Stimulated activated CD8-positive, alpha-beta memory T cell treated with anti-CD3 and anti-CD28 coated beads, Interleukin-12 subunit alpha, Interleukin-12 subunit beta, amount 100 ng/mL, for 1 hour (primary cell): ENCODE measurements at places on chromosomes 1 and 21.

DNA sequence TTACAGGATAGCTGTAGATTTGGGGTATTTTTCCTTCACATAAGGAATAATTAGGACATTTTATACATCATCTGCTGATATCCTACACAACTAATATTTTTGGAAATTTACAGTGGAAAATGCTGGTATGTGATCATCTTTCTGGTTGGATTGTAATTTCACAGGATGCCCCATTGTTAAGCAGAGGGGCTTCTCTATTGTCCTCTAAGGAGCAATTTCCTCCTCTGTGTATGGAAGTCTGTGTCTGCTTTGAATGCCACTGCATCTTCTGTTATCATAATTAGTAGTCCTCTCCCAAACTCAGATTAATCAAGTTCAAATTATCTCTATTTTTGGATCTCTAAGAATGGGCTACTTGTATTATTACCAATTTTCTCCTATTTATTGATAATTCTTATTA, 988.1 kb upstream of the B3GALT2 start:
- DNase-seq = no peak

GRCh38 chr1:31694964-31695313, 8.9 kb downstream of the COL16A1 start:
- no peak for DNase-seq

DNA sequence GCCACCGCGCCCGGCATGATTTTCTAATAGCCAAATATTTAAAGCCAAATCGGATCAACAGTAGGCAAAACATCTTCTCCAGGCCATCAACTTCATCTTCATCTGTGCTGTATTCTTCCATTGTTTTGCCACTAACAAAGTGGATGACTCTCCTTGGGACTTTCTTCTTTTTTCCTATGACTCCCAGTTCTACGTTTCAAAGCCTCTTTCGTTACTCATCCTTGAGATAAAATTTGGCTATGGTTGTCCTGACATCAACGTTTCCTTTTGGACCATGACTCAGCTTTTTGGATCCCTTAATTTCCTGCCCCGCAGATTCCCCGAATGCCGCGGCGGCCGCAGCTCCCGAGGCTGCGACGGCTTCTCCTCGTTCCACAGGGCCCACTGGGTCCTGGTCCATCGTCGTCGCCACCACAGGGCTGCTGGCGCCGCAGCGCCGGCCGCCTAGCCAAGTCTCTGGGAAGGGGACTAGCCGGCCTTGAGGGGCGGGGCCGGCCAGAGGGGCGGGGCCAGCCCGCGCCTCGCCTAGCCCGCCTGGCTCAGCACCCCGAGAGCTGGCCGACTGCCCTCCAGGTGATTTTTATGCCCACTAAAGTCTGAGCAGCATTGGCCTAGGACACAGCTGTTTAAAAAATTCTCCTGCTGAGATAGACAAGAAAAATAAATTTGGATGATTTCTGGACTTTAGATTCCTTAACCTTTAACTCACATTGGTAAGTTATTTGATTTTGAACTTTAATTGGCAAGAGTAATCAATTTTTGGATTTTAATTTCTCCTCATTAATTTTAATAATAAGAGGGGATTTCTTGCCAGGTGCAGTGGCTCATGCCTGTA, 93.9 kb downstream of the ADCY10 start:
- no peak for DNase-seq

DNA sequence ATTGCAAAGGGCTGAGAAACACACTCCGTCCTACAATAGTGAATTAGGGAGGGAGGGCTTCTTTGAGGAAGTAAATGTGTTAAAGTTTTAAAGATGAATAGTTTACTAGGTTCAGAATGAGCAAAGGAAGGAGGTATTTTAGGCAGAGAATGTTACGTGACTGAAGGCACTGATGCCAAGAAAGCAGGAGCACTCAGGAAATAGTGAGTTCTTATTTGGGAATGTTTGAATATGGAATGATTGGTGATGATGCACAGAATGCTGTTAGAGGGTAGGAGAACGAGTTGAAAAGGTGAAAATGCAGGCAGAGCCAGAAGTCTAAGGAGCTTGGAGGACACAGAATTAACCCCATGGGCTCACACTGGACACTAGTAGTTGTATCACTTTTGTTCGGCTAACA, 108.0 kb downstream of the NRIP1 start:
- no peak for DNase-seq

GRCh38 chr1:6418668-6419396, 887 bp downstream of the HES2 start:
- no peak for DNase-seq

DNA sequence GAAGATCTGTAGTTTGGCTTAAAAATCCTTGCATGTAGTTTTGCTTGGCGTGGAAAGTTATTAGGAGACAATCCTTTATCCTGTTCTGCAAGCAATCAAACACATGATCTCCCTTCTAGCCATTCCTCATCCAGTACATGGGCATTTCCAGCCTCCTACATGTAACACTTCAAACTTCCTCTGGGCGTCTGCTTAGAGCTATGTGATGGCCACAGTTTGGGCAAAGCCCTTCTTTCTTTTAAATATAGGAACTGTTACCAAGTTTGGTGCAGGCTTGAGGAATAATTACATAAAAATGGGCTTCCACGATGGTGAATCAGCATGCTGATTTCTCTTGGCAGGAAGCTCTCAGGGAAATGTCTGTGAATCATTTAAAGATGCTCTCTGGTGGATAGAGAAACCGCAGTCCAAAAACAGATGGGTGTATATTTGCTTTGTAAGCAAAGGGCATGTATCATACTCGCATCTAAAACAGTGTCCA, 176.9 kb upstream of the FMN2 start:
- no peak for DNase-seq

DNA sequence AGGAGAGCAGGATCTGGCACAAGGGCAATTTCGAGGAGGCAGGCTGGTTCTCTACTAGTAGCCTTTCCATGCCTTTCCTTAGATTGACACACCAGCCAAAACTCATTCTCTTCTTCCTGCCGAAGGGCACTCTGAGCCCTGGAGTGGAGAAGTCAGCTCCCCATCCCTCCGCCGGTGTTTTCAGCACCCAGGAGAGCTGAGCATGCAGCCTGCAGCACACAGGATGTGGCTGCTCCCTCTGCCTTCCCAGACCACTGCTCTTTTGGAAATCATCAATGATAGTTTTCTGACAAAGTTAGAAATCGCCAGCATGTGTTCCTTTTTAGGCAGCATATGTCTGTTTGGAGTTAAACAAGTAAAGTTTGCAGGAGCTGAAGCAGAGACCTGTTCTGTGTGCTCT, 11.7 kb downstream of the RNU5D-1 start:
- DNase-seq = no peak

GRCh38 chr21:17495680-17496079, 17.2 kb upstream of the CXADR start:
- DNase-seq = no peak

GRCh38 chr1:189567890-189568289, 909.8 kb downstream of the BRINP3 start:
- DNase-seq = no peak

- no peak for DNase-seq
Observed at GRCh38 chr1:55124470-55124869, 85.1 kb downstream of the PCSK9 start.

- no peak for DNase-seq
Observed at GRCh38 chr1:160866001-160866694, 3.5 kb upstream of the CD244 start.
